Esophagus squamous epithelium (tissue), 5 donors: ENCODE measurements at places on chromosomes 11 and 22.

DNA sequence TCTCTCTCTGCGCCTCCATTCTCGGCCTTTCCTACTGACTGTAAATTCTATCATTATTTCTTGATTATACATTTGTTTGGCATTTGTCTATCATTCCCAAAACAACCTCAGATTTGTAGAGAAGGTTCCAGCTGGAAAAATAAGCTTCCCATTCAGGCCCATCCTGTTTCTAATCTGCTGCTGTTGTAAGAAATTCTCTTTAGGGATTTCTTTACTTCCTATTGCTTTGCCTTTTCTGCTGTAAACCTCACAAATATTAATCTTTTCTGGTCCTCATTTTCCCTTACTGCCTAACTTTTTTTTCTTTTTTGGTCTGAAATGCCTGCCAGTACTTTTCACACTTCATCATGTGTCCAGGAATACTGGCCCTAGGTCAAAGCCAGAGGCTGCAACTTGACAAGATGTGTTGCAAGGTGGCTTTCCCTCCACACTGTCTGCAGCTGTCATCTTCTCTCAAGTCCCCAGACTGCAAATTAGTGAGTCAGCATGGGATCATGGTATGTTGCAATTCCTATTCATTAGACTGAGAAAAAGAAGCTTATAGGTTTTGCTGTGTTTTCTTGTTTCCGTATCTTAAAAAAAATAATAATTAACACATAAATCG is 858.7 kb upstream of the CHORDC1 start:
- no peak for DNase-seq

- no peak for DNase-seq
Observed at GRCh38 chr11:111527279-111527678, 12.7 kb downstream of the HOATZ start.

GRCh38 chr11:2655834-2656622 is 43.8 kb downstream of the KCNQ1OT1 start:
- DNase-seq: no peak

DNA sequence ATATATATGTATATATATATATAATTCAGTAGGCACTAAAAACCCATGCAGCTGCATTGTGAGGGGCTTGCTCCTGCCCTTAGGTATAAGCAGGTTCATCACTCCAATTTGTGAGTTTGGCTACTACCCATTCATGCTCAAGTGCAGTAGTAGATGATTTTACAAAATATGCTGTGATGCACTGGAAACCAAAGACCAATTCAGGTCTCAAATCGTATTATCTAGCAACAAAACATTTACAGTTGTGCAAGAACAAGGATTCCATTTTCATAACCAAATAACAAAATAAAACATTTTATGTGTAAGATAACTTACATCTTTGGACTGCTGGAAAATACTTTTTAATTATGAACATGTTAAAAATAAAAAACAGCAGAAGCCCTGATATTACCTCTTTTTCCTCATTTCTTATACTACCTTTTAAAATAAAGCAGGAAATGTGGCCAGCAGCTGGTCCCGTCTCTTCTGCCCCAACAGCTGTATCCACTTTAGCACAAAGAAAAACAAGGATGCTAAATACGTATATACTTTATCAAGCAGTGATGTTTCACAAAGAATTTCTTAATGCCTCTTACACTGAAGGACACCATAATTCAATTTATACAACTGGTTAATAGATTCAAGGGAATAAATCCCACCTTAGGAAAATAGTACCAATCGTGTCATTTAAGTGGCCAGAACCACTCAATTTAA is 2.8 kb downstream of the CREBZF start:
- no peak for DNase-seq

DNA sequence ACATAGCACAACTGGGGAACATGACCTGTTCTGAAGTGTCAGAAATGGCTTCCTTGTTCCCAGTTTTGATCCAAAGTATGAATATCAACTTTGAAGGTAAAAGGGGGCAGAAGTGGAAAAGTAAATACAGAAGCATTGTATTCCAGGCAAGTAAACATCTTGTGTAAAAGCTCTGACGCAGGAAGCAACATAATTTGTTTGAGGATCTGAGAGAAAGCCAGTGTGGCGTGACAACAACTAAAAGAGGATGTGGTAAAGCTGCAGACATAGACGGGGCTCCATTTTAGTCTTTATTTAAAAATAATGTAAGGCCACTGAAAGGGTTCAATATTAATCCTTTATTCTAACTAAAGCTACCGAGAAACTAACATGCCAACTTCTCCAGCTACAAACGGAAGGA is 310.2 kb downstream of the DLG2 start:
- no peak for DNase-seq

DNA sequence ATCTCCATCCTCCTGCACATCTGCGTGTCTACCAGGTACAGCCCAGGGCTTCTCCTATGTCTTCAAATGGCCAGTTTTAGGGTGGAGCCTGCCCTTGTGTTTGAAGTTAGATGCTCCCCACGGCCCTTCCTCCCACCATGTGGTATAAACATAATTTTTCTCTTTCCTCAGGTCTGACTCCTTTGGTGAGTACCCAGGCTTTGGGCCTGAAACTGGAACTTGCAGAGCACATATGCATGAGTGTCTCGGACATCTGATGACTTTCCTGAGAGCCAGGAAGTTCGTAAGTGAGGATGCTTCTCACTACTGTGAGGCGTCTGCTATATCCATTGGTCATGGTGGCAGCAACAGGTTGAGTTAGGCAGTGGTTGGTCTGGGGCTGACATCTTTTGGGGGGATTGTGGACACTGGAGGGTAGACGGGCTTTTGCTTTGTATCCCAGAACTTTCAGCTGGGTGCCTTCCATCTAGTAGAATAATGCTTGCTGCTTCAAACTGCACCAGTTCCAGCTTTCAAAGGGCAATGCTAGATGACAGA is 16.2 kb downstream of the CSRP3 start:
- no peak for DNase-seq

DNA sequence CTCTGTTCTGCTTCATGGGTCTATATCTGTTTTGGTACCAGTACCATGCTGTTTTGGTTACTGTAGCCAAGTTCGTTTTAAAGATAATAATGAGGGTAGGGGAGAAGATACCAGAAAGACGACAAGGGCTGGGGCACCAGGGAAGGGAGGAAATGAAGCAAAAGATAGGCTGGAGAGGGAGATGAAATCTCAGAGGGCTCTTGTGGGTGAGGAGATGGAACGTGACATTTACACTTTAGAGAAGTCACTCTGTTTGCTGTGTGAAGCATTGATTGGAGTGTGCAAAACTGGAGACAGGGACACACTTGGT is 33.5 kb downstream of the OR4D9 start:
- DNase-seq: no peak

- DNase-seq: no peak
Observed at GRCh38 chr11:80841675-80842074, 1400.8 kb upstream of the TENM4 start.

GRCh38 chr11:111523343-111523742 is 8.8 kb downstream of the HOATZ start:
- DNase-seq: no peak

GRCh38 chr11:73530109-73530508 is 67.8 kb downstream of the FAM168A start:
- no peak for DNase-seq

- DNase-seq: no peak
Observed at GRCh38 chr11:45658292-45658991, 7.0 kb downstream of the CHST1 start.

DNA sequence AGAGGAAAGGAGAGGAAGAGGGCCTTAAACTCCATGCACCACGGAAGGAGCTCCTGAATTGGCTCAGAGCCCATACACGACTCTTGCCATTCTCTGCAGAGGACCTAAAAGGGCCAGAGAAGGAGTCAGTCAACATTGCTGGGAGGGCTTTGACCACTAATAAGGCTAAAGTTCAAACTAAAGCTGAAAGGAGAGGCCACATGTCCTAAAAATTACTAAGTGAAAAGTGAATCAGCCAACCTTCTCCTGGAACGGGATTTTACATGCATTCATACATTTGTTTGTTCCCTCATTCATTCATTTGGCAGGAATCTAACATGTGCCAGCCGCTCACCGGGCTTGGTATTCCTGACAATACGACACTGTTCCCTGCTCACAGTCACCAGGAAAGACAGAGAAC is 10.5 kb downstream of the CLMP start:
- no peak for DNase-seq

- DNase-seq: no peak
Observed at GRCh38 chr11:19777377-19778102, 64.9 kb downstream of the NAV2 start.

GRCh38 chr11:19448651-19449050 is 207.9 kb upstream of the E2F8 start:
- DNase-seq: no peak

- no peak for DNase-seq
Observed at GRCh38 chr11:130068546-130068985, 1.1 kb upstream of the APLP2 start.
